ENCODE measurements at places on chromosomes 12 and 14.

- DNase-seq, result no peak
Observed at GRCh38 chr14:71290960-71291466, 383.8 kb downstream of the PCNX1 start.

DNA sequence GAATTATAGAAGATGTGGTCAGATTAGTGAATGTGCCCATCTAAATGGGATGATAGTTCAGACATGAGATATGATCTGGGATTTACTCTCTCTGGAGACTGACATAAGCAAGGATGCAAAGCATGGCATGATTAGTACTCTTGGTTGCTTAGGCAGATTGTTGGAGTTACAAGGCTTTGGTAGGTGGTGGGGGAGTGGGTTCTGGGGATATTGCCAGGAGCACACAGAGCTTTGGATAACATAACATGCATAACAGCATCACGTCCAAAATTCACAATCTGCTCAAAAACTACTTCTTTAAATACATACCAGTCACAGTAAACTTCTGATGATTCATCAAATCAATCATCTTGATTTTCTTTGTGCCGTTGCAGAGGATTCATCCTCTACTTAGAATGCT lies 287.4 kb downstream of the ACSS3 start:
- no peak for DNase-seq

- no peak for DNase-seq
Observed at GRCh38 chr12:87603727-87604126, 425.5 kb downstream of the C12orf50 start.

- DNase-seq, result no peak
Observed at GRCh38 chr12:95185072-95185471, 32.2 kb downstream of the FGD6 start.

GRCh38 chr12:124036657-124037109 lies 63.7 kb downstream of the ZNF664 start:
- DNase-seq, result peak; percentile 62

DNA sequence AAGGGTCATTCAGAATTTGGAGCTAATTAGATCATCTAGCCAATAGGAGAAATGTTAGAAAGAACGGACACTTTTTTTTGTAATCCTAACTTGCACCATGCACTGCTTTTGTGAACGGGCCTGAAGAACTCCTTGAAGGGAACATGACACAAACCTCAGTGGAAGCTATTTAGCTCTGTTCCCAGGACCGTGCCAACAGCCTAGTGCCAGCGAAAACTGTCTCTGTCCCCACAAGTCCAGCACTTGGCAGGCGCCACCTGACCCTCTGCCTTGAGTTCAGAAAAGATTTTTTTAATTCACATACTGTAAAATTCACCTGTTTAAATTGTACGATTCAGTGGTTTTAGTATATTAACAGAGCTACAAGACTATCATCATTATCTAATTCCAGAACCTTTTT lies 31.3 kb upstream of the KCNA5 start:
- no peak for DNase-seq

GRCh38 chr14:61153914-61154545 lies 127.1 kb downstream of the TMEM30B start:
- no peak for DNase-seq

- no peak for DNase-seq
Observed at GRCh38 chr12:58877243-58877743, 43.0 kb downstream of the LRIG3 start.

DNA sequence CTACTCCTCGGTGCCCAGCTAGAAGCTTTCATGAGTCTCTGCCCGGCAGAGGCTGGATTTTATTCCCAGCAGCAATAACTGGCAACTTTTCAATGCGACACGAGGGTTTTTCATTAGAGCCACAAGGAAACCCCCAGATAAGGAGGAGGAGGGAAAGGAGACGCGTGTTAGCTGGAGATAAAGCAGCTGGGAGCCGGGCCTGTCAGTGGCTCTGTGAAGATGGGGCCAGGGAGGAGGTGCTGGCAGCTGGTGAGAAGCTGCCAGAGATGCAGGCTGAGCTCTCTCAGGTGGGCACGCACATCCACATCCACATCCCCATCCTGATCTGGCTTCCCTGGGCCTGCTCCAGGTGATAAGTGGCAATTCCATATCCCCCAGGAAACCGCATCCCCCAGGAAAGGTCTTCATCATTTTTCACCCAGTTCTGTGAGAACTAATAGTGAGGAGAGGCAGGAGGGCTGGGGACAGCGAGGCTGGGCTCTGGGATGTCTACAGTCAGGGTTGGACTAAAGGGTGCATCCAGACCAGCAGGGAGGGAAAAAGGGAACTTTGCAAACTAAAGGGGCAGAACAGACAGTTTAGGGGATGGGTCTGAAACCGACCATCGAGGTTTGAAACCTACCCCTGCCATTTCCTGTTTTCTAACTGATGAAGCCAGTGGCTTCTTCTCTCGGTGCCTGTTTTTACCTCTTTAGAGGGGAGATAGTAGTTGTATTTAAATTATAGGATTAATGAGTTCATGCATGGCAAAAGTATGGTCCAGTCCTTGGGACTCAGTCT lies 413.2 kb downstream of the DPF3 start:
- no peak for DNase-seq

DNA sequence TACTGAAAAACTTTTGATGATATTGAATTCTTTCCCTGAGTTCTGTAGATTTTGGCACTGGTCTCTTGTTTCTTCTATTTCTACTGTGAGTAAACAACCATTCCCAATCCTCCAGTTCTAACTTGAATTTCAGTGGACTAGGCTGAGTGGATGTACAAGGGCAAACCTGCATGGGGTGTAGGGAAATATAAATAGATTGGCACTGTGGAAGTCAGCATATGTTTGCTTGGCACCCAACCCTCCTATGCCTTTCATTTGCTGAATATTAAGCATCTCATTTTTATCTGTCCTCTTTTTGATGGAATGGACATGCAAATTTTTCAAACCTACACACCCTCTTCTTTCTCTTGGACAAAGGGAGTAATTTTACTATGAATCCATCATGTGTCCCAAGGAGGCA lies 828.3 kb downstream of the DIO2 start:
- DNase-seq, result no peak

DNA sequence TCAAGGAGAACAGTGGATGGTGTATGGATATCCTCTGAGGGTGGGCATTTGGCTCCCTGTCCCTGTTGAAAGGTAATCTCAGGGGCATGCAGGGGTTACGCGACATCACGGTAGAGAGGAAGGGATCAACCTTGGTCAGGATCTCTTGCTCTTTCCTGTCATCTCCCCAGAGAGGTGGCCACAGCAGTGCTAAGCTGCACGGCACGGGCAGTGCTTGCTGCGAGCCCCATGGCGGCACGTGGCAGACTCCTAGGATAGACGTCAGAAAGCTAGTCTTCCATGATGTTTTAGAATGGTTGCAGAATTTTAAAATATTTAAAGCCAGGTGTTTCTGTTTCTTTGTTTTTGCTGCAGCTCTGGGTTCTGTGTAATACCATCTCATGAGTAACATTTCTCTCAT lies 41.0 kb downstream of the DYNC1H1 start:
- no peak for DNase-seq

DNA sequence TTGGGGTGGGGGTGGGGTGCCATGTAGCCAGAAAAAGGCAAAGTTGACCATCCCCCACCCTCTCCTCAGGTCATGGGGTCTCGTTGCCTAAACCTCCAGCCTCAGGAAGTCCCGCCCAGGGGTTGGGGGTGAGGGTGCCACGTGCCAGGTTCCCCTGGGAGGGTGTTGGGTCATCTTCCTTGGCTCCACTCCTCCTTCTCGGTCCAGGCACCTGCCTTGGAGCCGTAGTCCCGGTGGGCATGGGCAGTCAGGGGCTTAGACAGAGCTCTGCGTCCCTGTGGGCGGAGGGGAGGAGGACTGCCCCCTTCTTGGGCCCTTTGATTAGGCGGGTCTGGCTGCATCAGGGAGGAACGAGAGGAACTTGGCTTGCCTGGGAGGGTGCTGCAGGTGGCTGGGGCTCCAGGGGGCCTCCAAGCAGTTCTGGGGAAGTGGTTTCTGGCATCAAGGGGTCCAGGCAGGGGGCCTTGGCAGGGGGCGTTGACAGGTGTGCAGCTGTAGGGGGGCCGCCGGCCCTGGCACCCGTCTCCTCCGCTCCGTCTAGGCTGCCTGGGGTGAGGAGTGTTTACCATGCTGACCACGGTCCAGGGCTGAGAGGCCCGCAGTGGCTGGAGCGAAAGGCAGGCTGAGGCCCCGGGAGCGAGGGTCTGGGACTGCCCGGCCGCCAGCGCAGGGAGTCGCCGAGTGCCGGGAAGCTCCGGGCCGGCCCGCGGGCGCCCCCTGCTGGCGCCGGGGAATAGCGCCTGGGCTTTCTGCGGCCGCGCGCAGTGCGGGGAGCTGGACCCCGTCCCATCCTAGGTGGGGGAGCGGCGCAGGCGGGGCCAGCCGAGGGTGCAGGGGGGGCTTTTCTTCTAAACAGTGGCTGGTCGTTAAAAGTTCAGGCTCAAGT lies 7.9 kb downstream of the SETD1B start:
- DNase-seq, result peak; percentile 92

DNA sequence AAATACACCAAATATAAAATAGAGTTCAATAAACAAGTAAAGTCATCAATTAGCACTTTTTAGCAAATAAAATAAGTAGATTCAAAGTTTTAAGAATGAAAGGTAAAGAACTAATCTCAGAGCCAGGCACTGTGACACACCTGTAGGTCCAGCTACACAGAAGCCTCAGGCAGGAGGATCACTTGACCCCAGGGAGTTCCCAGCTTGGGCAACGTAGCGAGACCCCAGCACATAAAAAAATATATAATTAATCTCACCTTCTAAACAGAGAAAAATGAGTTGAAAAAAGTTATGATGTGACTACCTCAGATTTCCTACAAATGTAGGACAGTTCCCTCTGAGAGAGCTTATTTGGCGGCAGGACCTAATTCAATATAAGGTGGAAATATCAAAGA lies 19.3 kb downstream of the DAD1 start:
- DNase-seq, result no peak

DNA sequence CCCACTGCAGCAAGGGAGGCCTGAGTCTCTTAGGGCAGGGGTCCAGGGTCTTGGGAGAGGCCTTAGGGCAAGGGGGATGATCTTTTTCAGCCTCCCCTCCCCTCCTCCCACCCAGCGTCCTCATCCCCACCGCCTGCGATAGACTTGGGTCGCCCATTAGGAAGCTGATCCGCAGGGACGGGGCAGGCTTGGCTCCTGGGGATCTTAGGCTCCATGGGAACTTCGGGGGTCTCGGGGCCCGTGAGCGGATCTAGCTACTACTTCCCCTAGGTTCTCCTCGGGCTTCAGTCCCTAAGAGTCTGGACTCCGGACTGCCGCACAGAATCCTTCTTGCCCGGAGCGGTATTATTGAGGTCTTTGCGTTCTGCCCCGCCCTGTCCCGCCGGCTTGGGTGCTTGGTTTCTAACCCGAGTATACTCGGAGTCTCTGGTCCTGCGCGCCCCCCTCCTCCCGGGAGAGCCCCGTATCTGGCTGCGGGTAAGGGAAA lies 2.2 kb upstream of the PTHLH start:
- no peak for DNase-seq

DNA sequence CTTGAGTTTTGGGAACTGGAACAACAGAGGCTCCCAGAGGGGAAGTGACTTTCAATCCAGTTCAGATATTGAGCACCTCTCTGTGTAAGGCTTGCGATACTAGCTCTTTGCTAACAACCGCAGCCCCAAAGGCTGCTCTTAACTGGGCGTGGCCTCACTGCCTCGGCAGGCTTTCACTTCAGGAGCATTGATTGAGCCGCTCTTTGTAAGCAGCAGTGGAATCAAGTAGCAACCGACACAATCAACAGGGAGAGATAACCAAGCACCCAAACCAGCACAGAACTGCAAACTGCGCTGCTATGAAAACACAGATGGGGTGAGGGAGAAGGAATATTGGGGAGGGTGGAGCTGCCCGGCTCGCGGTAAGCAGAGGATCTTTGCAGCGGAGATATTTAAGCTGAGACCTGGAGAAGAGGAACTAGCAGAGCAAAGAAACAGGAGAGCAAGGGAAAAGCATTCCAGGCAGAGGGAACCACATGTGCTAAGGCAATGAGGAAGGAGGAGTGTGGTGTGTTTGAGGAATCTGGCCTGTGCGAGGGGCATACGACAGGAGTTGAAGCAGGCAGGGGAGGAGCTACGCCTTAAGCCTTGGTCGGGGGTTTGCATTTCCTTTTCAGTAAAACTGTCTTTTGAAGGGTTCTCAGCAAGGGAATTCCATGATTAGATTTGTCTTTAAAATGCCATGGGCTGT lies 17.3 kb upstream of the YY1 start:
- peak; percentile 77 for DNase-seq

DNA sequence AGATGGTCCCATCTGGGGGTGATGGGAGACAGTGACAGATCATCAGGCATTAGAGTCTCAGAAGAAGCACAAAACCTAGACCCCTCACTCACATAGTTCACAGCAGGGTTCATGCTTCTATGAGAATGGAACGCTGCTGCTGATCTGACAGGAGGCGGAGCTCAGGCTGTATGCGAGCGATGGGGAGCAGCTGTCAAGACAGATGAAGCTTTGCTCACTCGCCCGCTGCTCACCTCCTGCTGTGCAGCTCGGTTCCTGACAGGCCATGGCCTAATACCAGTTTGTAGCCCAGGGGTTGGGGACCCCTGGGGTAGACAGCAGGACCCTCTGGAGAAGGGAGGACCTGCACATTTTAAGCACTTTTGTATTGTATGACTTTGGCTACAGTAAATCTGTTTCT lies 111.2 kb downstream of the LGMN start:
- DNase-seq, result no peak

GRCh38 chr14:86404989-86405649 lies 875.2 kb downstream of the FLRT2 start:
- DNase-seq, result no peak

- DNase-seq, result peak; percentile 47
Observed at GRCh38 chr12:27733052-27733656, 22.5 kb downstream of the MRPS35 start.

GRCh38 chr14:25537846-25538455 lies 488.0 kb upstream of the STXBP6 start:
- DNase-seq, result peak; percentile 68

GRCh38 chr14:31127690-31128089 lies 79.9 kb downstream of the HECTD1 start:
- DNase-seq, result no peak

DNA sequence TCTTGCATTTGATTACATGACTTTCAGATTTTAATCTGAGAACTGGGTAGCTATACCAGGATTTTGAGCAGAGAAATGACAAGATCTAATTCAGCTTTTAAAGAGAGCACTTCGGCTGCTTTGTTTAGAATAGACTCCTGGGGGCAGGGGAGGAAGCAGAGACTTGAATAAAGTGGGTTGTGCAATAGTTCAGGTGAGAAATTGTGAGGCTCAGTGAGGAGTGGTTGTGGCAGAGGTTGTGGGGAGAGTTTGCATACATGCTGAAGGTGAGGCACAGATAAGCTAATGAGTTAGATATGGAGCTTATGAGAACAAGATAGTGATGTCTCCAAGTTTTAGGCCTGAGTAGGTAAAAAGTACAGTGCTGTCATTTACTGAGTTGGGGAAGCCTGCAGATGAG lies 281.4 kb downstream of the FLRT2 start:
- DNase-seq, result no peak
